ENCODE measurements at places on chromosomes 5 and 9.
A peak's percentile ranks its signal among the peaks of the same experiment; 100 is the strongest.

DNA sequence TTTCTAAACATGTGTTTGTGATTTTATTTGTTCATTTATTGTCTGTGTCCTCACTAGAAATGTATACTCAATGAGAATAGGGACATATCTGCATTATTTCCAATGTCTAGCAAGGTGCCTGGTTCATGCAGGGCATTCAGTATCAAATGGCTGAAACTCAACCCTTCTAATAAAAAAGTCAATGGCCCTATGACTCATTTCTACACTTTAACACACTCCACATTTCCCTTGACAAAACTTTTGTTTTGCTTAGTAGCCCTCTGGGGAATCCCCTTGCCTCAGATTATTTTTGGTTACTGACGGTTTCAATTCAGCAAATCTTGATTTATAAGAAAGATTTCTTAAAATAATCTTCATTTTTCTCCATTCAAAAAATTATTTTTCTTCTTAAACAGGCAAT is 206.0 kb upstream of the DMRTA1 start:
- no peak for DNase-seq

- no peak for DNase-seq
These were observed 38.1 kb downstream of the BASP1 start for GRCh38 chr5:17255471-17256021.

GRCh38 chr9:135478191-135478590 is 1.4 kb upstream of the PPP1R26 start:
- DNase-seq, result no peak

DNA sequence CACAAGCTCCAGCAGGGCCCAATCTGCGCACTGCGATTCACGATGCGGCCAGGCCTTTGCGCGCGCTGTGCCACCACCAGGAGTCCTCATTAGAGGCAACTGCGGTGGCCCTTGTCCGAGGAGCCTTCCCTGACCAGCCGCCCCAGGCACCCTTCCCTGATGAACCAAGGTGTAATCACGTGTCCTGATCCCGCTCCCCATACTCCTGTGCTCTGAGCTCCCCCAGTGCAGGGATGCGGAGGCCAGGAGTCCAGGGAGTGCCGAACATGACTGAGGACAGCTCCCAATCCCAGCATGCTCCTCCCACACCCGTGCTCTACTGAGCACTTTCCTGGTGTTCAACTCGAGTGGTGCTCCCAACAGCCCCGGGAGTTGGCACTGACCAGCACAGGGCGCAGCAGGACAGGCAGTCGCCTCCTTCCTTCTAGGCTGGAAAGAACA is 134.8 kb downstream of the ZNF354C start:
- no peak for DNase-seq

- DNase-seq, result no peak
These were observed 186.8 kb upstream of the NFIB start for GRCh38 chr9:14500705-14501104.

GRCh38 chr5:6730407-6730806 is 17.2 kb downstream of the TENT4A start:
- DNase-seq, result no peak

DNA sequence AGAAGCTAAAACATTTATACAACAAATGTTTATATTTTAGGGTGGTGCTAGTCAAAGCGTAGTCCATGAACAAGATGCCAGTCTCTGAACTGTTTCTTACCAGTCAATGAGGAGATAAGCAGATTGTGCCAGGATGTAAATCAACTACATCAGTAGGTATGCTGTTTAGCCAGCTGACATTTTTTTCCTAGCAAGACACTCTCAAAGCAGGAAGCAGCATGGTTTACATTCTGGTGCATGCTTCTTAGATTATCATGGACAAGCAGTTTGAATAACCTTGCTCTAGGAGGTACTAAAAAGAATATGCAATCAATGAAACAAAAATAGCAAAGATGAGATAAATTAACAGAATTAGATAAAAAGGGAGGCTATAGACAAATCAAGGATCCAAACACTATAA is 17.0 kb downstream of the TICAM2 start:
- no peak for DNase-seq

DNA sequence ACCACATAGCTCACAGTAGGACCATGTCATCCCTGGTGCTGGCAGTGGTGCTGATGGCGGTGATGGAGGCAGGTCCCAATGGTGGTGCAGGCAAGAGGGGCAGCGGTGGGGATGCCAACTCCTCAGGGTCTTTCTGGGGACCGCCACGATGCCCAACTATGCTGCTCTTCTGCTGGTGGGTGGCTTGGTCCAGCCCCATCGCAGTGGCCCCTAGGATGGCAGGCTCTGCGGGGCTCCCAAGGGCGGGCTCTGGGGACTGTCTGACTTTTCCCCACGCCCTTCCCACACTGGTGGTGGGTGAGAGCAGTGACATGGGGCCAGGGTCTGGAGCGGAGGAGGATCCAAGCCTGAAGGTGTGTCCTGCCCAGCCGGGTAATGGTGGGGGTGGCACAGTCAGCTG is 288.9 kb upstream of the RIOK2 start:
- no peak for DNase-seq

GRCh38 chr9:72422214-72422613 is 57.2 kb upstream of the ZFAND5 start:
- no peak for DNase-seq

GRCh38 chr9:68489646-68490045 is 51.0 kb downstream of the TMEM252 start:
- no peak for DNase-seq

GRCh38 chr5:167759057-167759821 is 532.2 kb upstream of the WWC1 start:
- DNase-seq, result no peak

DNA sequence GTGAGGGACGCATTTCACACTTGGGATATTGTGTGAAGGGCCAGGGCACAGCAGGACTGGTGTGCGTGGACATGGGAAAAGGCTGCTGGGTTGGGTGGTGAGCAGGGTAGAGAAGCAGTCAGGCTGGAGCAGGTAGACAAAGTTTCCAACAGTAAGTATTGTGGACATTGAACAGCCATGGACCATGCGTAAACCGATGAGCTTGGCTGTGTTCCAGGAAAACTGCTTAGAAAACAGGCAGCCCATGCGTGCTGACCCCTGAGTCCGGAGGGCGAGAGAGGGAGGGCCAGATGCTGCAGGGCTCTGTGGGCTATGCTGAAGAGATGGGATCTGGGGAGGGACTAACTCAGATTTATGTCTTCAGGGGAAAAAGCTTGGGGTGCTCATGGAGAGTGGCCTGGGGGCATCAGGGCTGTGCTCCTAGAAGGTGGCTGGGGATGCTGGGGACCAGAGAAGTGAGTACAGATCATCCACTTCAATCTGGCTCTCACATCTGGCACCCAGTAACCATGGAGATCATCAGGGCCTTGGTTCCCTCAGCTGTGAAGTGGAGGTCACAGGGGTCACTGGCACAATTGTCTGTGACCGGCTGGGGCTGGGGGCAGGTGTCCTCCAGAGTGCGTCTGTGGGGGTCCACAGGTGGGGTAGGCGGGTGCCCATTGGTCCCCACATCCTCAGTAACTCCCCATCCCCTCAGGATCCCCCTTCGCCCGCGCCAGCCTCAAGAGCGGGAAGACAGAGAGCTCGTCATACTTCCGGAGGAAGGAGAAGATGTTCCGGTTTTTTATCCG is 93.3 kb downstream of the CACNA1B start:
- no peak for DNase-seq

DNA sequence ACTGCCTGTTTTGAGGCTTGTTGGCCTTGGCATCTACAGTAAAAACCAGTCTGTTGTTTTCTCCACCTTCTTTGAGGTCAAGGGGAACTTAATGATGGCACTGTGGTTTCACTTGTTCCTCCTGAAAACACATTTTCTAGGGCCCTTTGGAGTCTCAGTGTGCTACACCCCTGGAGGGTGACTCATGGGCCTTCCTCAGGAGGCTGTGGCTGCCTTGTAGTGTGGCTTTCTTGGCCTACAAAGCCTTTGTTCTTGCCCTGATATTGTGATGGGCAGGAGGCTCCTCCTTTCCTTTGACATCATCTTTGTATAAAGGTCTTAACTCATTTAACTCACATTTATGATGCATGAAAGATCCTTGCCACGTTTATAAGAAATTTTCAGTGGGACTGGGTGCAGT is 56.3 kb upstream of the GPBP1 start:
- peak; percentile 46 for DNase-seq

DNA sequence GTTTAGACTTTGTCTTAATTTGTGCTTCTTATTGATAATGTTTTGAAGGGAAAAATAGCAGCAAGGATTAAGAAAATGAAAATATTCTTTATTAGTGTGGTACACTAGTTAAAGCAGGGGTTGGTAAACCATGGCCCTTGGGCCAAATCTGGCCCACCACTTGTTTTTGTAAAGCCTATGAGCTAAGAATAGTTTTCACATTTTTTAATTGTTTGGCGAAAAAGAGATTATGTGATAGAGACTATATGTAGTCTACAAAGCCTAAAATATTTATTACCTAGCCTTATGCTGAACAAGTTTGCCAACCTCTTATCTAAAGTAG is 57.2 kb downstream of the KCNN2 start:
- DNase-seq, result no peak

DNA sequence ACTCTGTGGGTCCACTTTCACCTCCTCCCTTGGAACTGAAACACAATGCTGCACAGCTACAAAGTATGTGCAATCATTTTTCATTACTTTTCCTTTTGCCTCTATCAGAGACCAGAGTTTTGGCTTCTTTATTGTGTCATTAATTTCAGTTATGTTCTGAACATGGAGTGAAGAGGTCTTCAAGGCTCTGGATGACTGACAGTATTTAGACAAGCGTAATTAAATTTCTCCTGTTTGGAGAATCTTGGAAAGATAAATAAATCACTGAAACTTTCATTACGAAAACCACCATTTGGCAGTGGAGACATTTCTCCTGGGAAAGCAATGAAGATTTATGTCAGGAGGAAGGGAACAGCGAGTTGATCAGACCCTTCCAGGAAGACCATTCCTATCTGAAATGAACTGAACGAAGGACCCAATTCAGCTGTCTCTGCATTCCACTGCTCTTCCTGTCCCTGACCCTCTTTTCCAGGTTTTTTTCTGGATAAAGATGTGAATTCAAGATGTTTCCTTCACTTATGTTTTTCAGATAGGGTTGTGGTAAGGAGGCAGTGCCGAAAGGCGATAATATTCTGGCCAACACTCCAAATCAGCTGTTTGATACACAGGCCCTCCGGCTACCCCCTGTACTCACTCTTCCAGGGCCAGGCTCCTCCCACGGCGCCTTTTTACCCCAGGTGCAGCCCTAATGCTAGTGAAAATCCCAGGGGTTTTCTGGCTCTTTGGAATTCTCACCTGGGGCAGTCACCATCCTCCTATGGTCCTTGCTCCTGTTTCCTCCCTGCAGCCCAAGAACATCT is 77.2 kb upstream of the OSMR start:
- DNase-seq, result no peak

DNA sequence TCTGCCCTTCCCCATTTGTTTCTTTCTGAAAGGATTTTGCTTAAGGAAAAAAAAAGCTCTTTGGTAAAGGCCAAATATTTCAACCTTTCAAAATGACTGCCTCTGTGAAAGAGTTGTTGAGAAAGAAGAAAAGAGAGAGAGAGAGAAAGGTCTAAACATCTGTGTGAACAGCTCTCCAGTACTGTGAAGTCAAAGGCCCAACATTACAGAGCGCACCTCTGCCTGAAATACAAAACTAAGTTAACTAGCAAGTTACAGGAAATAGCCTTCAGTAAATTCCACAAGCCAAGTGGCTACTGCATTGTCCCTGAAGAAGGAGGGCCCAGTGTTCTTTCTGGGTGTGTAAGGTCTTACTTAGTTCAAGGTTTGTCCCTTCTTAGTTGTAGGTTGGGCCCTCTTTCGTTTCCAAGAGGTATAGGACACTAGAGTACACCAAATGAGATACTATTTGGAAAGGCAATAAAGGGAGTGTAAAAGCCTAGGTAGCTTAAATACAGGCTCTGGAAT is 104.4 kb downstream of the THBS4 start:
- DNase-seq, result no peak

- DNase-seq, result no peak
These were observed 176.7 kb downstream of the CCDC171 start for GRCh38 chr9:15729507-15729906.

DNA sequence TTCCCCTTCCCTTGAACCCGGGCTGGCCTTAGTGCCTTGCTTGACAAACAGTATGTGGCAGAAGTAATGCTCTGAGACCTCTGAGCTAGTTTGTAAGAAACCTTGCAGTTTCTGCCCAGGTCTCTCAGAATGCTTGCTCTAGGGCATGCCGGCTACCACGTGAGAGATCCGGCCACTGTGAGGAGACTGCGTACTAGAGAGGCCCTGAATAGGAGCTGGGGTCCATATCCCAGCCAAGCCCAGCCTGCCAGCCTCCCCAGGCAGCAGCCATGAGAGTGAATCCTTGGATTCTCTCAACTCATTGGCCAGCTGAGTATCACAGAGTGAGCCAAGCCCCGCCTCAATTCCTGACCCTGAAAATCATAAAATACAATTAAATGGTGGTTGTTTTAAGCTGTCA is 16.0 kb upstream of the COL15A1 start:
- DNase-seq, result no peak

- DNase-seq, result no peak
These were observed 143.8 kb upstream of the MAP3K1 start for GRCh38 chr5:56671571-56671970.

DNA sequence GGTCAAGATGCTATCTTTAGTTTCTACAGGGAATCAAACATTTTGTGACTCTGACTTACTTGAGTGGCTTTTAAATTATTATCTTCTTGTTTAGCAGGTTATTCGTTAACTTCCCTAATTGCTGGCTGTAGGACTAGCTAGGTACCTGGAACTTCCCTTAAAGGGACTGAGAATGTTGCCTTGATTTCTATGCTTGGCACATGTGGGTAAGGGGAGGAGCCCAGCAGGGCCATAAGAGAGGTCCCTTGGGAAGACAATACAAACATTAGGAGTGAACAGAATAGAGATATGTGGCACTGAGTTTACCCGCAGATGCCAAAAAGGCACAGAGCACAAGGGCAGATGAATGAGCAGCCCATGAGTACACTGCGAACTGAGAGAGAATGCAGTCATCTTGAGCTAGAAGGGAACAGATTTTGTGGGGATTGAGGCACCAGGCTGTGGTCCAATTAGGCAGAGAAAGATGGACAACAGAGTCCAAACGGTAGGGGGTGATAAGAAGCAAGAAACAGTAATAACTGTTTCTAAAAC is 9.8 kb downstream of the CKMT2 start:
- no peak for DNase-seq

GRCh38 chr5:150186897-150187296 is 3.0 kb upstream of the SLC6A7 start:
- no peak for DNase-seq

DNA sequence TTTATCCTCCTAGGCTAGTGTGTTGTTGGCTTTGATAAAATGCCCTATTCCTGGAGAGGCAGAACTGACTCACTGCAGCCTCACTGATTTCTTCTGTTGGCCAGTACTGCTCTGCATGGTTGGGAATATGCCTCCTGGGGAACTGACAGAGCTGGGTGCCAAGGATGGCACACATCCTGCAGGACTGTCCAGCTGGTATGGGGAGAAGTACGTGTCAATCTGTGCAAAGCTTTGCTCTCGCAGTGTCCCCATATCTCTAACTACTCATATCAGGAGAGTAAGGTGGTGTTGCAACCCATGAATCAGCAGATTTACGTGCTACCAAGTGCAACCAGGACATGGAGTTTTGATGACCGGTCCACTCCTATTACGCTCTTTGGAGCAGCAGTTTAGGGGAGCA is 74.7 kb downstream of the TEK start:
- DNase-seq, result no peak
